Cardiac muscle cell (in vitro differentiated cells and primary cell): ENCODE measurements at places on chromosomes 7 and 10. TPM values are rescaled to one million over a fixed set of nuclear protein-coding genes. Genes with fewer than 3 reads are reported as not detected.

GARIN1A gene
- 0.83 and 1.7 TPM in 2 replicates for polyA plus RNA-seq

CLCN1 gene
- polyA plus RNA-seq = 0.09 TPM in 1 of 2 replicates, not detected in the other

CLDN3 gene
- 5.6 and 11.2 TPM in 2 replicates for polyA plus RNA-seq

SLC26A3 gene
- 0.05 and 0.06 TPM in 2 replicates for polyA plus RNA-seq

RET gene
- polyA plus RNA-seq = not detected in 2 replicates

AZGP1 gene
- not detected in 2 replicates for polyA plus RNA-seq
